ENCODE measurements at places on chromosomes 5 and 9.

DNA sequence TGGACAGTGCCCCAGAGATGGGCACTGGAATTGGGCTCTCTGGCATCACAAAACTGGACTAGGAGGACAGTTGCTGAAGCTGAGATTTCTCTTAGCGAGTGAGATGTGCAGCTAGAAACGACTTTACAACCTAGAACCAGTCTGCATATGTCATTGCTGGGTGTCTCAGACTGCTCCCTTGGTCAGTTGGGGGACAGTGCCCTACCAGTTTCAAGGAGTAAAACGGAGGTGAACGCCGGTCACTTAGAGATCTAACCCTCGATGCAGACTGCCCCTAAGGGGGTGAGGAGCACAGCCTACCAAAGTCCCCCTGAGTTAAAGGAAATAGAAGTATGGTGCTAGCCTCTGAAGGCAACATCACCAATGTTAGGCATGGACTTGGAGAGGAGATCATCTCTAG is 704.4 kb upstream of the CDH9 start:
- no peak for DNase-seq

DNA sequence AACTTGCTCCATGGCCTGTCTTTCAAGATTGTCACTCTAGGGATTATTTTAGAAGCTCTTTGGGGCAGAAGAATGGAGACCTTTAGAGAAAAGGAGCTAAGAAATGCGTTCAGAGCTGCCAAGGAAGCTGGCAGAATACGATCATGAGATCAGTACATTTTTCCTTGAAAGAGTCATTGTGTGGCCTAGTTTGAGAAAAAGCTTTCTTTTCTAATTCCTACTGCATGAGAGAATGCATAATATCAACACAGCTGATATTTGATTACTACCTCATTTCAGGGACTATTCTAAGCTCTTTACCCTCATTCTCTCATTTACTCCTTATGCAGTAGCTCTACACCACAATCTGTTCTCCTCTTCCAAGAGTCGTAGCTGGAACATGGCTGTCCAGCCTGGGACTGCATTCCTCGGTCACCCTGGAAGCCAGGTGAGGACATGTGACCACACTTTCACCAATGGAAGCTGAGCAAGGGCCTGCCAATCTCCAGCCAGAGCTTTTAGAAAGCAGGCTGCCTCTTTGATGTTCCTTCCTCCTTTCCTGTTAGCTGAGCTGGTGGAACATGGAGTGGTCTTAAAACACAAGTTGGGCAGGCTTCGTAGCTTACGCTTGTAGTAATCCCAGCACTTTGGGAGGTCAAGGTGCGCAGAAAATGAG is 99.3 kb upstream of the LHFPL2 start:
- DNase-seq, result no peak

DNA sequence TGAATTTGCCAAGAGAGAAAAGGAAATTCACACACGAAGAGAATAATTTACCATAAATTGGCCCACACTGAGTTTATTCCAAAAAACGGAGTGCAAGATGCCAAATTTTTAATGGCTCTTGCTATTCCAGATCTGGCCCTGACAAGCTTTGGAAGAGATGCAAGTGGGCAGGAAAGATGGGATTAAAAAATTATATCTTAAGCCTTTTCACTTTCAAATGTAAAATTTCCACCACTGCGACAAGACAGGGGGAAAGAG is 352.4 kb downstream of the GLIS3 start:
- DNase-seq, result no peak

GRCh38 chr9:76576344-76576743 is 117.4 kb downstream of the GCNT1 start:
- DNase-seq, result no peak
